ENCODE measurements at places on chromosomes 3 and 15.

- DNase-seq: no peak
Measured at GRCh38 chr15:23075927-23076326, 36.6 kb upstream of the TUBGCP5 start.

- peak; percentile 23 for DNase-seq
Measured at GRCh38 chr3:4720316-4721075, 227.3 kb downstream of the ITPR1 start.

- DNase-seq: no peak
Measured at GRCh38 chr3:380801-381200, 184.2 kb downstream of the CHL1 start.

DNA sequence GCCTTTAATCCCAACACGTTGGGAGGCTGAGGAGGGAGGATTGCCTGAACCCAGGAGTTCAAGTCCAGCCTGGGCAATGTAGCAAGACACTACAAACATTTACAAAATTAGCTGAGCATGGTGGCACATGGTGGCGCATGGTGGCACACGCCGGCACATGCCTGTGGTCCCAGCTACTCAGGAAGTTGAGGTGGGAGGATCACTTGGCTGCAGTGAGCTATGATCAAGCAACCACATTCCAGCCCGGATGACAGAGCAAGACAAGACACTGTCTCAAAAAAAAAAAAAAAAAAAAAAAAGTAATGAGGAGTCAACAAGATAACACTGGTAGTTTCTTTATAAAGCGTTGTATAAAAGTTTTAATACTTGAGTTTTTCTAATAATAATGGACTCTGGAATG is 10.1 kb downstream of the FEZF2 start:
- no peak for DNase-seq

DNA sequence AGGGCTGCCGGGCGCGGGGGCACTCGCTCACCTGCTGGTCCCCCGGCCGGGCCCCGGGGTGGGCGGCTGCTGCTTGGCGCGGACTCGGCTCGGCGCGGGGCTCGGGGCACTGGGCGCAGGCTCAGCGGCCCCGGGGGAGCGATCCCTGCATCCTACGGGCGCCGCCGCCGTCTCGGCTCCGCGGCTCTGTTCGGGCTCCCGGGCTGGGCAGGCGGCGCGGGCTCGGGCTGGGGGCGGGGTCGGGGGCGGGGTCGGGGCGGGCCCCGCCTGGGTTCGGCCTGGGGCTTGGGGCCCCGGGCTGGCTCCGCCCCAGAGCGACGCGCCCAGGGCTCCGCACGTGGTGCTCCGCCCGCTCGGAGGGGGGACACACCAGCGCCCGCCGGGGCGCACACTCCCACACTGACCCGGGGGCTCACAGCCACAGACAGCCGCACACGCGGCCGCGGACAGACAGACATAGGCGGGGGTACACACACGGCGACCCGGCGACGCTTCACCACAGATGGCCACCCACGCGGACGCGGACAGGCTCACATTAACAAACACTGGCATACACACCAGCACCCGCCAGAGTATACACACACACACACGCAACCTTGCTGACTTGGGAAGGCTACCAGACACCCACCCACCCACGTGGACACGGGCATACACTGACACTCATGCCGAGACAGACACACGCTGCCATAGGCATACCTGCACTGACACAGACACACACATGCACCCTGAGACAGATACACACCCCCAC is at the start of gene SCN5A:
SCN5A (minus strand) TSS at position 188 of the 748 bp plus-strand sequence. CDS start 16,380 bp downstream, outside the sequence.
- peak; percentile 89 for DNase-seq

- no peak for DNase-seq
Measured at GRCh38 chr3:133575086-133575485, 1.6 kb downstream of the CDV3 start.

GRCh38 chr3:30629746-30630145 is 23.3 kb downstream of the TGFBR2 start:
- no peak for DNase-seq

GRCh38 chr3:42205800-42206514 is 60.0 kb downstream of the CCK start:
- DNase-seq: peak; percentile 85

DNA sequence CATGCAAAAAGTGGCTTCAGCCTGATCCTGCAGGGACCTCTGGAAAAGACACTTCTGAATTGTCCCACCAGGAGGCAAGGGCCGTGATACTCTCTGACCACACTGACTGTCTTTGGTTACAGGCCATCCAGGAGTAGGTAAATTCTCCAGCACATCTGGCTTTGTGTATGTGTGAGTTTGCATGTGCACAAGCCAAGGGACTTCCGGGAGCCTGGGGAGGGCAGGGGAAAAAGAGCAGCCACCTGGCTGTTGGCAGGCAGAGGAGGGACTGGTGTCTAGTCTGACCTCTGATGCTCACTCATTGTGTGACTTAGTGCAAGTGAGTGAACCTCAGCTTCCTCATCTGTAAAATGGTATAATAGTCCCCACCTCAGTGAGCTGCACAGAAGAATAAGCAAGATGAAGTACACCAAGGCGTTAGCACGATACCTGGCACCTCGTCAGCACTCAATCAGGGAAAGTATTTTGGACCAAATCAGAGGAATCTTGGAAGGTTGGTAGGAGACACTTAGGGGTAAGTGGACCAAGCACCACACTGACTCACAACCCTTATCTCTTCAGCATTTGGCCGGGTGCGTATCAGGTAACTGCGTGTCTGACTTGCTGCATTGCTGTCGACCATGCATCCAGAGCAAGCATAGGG is 19.1 kb downstream of the KLHL6 start:
- peak; percentile 53 for DNase-seq

DNA sequence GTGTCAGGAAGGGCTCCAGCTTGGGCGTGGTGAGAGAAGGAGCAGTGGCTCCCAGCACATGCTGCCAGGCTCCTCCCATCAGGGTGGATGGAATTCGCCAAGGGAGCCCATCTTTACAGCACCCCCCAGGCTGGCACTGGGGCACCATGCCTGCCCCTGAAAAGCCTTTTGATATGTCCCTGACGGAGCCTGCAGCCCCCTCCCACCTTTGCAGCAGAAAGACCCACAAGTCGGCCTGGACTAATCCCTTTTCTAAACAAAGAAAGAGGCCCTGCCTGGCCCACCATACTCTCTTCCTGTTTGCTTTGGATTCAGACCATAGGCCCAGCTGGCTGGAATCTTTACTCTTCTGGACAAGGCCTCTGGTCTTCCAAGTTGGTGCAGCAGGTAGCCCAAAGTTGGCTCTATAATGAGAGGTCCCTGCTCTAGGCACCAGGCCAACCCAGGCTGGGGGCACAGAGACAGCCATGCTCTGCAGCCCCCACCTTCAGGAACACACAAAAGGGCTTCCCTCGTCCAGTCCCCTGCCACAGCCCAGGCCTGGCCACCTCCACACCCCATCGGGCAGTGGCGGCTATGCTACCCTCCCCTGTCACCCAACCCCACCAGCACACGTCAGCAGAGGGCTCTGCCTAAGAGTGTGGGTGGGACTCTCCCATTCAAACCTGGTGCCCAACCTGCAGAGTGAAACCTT is 5.4 kb downstream of the ANPEP start:
- no peak for DNase-seq

GRCh38 chr3:126311338-126311978 is 45.8 kb downstream of the KLF15 start:
- no peak for DNase-seq

DNA sequence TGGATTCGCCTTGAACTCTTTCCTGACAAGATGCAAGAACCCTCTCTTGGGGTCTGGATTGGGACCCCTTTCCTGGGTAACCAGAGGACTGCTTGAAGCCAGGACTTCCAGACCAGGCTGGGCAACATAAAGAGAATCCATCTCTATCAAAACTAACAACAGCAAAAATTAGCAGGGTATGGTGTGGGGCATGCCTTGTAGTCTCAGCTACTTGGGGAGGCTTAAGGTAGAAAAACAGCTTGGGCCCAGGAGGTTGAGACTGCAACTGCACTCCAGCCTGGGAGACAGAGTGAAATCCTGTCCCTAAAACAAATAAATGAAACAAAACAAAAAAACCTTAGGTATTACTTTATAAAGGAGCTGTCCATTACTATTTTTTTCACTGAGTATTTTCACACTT is 93.1 kb upstream of the PLXND1 start:
- no peak for DNase-seq
